Stimulated activated CD8-positive, alpha-beta memory T cell treated with anti-CD3 and anti-CD28 coated beads, Interleukin-15, amount 100 ng/mL, for 48 hours (primary cell): ENCODE measurements at places on chromosomes 5 and 9.

DNA sequence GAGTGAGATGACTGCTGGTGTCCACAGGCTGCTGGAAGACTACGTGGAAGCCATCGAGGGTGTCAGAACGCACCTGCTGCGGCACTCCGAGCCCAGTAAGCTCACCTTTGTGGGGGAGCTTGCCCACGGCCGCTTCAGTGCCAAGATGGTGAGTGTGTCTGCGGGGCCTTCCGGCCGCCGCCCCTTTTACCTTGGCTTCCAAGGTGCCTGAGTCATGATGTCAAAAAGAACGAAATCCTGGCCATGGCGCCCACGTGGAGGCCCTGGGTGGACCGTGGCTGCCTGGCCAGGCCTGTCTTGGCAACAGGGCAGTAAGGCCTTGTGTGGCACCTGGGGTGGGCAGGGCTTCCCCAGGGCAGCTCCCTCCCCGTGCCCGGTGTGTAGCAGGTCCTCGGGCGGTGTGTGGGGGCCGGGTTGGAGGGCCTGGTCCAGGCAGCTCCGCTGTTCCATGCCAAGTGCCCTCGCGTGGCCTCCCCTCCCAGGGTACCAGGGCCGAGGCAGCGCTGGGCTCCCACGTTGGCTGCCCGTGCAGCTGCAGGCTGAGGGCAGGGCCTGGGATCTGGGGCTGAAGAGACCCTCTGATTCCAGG lies 7.8 kb downstream of the DPP7 start:
- DNase-seq: no peak

GRCh38 chr9:107810461-107810961 lies 320.9 kb upstream of the KLF4 start:
- DNase-seq: no peak

GRCh38 chr5:176735383-176736265 lies 74.7 kb upstream of the UNC5A start:
- DNase-seq: no peak

GRCh38 chr5:24235946-24236345 lies 408.8 kb downstream of the CDH10 start:
- DNase-seq: no peak

- no peak for DNase-seq
These were observed 150.9 kb downstream of the ISOC1 start for GRCh38 chr5:129245489-129245888.

- DNase-seq: no peak
These were observed 71.4 kb upstream of the CPEB4 start for GRCh38 chr5:173816728-173817127.

GRCh38 chr5:33343676-33344327 lies 97.0 kb upstream of the TARS1 start:
- DNase-seq: no peak

- DNase-seq: no peak
These were observed 108.9 kb downstream of the ACTL7B start for GRCh38 chr9:108746864-108747263.

- DNase-seq: no peak
These were observed 22.5 kb downstream of the DTWD2 start for GRCh38 chr5:118965890-118966289.

GRCh38 chr5:10533226-10533625 lies 30.6 kb upstream of the ANKRD33B start:
- no peak for DNase-seq

GRCh38 chr9:137556069-137556838 lies 4.6 kb downstream of the MRPL41 start:
- no peak for DNase-seq

GRCh38 chr5:92640340-92640739 lies 940.7 kb downstream of the NR2F1-AS1 start:
- DNase-seq: no peak

DNA sequence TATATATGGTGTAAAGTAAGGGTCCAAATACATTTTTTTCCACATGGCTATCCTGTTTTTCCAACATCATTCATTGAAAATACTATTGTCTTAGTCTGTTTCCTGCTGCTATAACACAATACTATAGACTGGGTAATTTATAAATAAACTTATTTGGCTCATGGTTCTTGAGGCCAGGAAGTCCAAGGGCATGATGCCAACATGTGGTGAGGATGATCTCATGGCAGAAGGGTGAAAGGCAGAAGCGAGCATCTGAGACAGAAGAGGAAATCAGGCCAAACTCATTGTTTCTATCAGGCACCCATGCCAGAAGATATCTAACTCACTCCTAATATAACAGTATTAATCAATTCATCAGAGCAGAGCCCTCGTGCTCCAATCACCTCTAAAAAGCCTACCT lies 42.6 kb downstream of the ANKRD55 start:
- DNase-seq: no peak

- DNase-seq: no peak
These were observed 1.4 kb upstream of the LHFPL2 start for GRCh38 chr5:78649861-78650496.

DNA sequence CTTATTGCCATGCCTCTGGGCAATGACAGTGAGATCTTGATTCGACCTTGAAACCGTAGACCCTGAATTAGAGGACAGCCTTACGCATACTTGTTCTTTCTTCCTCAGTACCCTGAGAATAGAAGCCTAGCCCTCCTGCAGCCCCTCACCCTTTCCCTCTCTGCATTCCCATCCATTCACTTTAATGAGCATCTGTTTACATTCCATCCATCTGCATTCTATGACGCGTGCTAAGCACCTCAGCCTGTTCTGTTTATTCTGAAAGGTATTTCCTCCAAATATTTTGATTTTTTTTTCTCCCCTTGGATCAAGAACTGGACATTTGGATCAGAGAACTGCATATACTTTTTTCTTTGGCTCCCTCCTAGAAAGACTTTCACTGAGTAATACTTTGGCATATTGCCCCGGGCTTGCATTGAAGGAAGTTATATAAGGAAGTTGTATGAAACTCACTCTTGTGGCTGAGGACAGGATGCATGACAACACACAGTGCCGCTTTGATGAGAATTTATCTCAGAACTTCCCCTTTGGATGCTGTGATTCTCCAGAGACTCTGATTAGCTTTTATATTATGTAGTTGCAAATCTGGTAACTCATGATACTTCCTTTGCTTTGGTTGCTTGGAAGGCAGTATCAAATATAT lies 15.7 kb downstream of the TMEM8B start:
- DNase-seq: no peak

- DNase-seq: no peak
These were observed 590.2 kb downstream of the NR2F1-AS1 start for GRCh38 chr5:92990771-92991170.

- DNase-seq: no peak
These were observed 1.8 kb upstream of the FAT2 start for GRCh38 chr5:151592855-151593408.

GRCh38 chr9:133580419-133580738 lies 28.8 kb downstream of the FAM163B start:
- DNase-seq: no peak

DNA sequence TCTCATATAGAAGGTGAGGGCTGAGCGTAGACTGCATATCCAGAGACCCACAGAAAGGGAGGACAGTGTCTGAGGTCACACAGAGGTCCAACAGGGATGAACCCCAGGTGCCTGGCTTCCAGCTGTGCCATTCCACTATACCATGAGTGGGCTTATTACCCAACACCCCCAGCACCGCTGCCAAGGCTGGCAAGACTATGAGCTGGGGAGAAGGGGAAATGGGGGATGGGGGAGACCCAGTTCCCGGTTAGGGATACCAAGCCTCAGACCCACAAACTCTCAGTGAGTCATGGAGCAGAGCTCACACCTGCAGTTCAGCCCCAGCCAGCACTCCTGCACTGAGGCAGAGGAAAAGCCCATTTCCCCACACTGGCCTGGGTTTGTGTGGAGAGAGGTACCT lies 106.4 kb downstream of the PSD2 start:
- DNase-seq: no peak

DNA sequence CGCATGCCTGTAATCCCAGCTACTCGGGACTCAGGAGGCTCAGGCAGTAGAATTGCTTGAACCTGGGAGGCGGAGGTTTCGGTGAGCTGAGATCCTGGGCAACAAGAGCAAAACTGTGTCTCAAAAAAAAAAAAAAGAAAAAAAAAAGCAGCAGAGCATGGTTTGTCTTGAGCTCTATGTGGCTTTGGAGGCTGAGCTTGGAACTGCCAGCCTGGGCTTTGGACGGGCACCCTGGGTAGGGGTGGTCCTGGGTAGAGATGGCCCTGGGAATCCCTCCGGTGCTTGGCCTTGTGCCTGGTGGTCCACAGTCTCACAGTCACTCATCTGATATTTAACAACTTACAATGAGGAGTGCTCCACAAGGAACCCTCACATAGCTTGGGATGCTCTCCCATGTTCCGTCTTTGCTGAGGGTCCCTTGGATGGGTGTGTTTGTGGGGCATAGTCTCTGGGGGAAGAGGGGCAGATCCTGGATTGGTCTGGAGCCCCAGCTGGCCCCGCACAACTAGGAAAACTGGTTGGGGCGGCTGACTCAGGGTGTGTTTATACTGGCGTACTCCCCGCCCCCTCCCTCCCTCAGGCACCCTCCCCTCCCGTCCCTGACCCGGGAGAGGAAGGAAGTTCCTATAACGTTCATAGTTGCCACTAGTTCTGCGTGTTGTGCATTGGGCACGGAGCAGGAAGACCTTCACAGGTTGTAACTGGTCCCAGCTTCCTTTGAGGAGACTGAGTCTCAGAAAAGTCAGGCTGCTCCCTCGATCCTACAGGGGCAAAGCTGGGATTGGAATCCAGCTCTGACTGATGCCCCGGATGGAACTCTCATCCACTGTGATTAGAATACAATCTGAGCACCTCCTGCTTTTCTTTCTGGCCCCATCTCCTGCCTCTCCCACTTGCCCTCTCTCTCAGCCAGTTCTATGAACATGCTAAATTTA lies 11.2 kb downstream of the IER5L start:
- DNase-seq: no peak

DNA sequence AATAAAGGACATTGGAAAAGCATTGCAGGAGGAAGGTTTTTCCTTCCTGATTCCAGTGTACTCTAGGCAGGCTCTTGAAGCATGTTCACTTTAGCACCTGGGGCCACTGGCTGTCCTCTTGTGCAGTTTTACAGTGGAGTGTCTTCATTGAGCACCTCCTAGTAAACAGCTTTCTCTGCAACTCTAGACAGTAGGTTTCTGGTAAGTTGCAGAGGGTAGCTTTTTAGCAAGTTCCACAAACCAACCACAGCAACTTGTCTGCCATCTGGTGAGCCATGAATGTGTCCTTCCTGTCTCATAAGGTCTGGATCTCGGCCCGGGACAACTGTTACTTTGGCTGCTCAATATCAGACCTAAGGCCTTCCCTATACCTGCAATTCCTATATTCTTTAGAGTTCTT lies 488.0 kb downstream of the MAN2A1 start:
- no peak for DNase-seq

GRCh38 chr5:138632900-138633489 lies 57.8 kb upstream of the HSPA9 start:
- peak; percentile 5 for DNase-seq
